ENCODE measurements at places on chromosomes 7 and 10.

GRCh38 chr7:94205529-94205928 is 189.2 kb upstream of the COL1A2 start:
- no peak for DNase-seq

DNA sequence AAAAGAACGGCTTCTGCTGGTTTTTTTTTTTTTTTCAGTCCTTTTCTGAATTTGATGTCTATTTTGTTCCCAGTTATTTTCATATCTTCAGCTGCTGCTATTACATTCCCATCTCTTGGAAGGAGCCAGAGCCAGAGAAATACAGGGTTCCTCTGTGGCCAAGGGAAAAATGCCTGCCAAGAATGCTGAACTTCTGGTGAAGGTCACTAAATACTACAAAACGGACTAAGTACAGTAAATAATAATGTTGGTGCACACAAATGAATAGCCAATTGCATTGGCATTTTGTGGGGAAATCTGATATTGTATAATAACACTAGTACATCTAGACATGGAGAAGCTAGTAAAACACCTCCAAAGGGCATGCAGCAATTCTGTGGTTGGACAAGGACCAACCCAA is 56.3 kb upstream of the ZEB1 start:
- no peak for DNase-seq

DNA sequence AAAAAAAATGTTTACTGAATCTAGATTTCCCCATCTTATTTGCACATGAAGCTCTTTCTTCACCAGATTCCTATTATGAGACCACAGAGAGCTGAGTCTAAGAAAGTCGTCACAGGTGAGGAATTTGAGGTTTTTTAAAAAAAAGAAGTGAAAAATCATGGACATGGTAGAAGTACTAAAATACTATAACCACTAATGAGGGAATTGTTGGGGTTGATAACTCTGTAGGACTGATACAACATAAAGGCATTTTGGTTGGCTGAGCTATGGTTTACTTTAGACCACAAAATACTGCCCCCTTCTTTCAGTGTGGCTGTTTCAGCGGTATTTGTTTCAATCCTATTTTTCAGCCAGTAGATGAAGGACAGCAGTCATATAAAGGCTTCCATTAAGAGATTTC is 1111.3 kb downstream of the TYW1 start:
- peak; percentile 83 for DNase-seq

- DNase-seq: no peak
Measured at GRCh38 chr7:138382862-138383565, 77.0 kb upstream of the TRIM24 start.

Data from RPMI8226 (cell line).